ENCODE measurements at places on chromosomes 4 and X. TPM values are rescaled to one million over a fixed set of nuclear protein-coding genes. Genes with fewer than 3 reads are reported as not detected.

GRCh38 chr4:2485956-2486355 lies 17.1 kb downstream of the RNF4 start:
- DNase-seq, result no peak

- no peak for DNase-seq
These were observed 41.1 kb upstream of the CBR4 start for GRCh38 chr4:169050881-169051760.

DNA sequence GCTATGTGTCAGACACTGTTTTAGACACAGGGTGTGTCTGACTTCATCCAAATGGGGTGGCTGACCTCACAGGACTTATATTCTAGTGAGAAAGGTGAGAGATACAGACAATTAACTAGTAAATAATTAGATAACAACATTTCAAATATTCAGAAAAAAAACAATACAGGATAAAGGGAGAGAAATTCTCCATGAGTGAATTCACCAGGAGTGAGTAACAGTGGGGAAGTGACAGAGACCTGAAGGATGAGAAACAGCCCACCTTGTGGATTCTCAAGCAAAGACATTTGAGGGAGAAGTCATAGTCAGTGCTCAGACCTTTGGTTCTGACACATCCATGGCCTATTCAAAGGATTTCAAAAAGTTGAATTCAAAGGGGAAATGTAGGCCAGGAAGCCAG lies 627.9 kb downstream of the IQCM start:
- no peak for DNase-seq

GRCh38 chrX:123773258-123773988 lies 40.6 kb upstream of the THOC2 start:
- peak; percentile 36 for DNase-seq

GRCh38 chr4:152586668-152587067 lies 50.8 kb upstream of the FBXW7 start:
- DNase-seq, result no peak

DNA sequence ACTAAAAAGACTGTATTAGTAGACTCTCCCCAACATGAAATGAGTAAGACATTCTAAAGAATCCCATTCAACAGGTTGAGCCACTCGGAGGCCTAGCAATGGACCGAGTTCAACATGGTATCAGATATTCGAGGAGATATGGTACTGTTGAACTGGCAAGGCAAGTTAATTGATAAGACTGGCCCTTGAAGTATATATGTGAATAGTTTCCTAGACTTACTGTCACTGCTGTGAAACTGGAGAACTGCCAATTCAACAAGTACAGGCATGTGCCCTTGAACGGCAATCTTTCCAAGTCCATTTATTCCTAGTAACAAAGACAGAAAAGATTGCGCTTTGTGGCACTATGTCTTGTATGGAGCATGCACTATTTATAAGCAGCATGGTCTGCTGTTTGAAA lies 24.4 kb downstream of the FAT1 start:
- peak; percentile 37 for DNase-seq

GRCh38 chr4:111605111-111605510 lies 540.1 kb upstream of the FAM241A start:
- DNase-seq, result no peak

DNA sequence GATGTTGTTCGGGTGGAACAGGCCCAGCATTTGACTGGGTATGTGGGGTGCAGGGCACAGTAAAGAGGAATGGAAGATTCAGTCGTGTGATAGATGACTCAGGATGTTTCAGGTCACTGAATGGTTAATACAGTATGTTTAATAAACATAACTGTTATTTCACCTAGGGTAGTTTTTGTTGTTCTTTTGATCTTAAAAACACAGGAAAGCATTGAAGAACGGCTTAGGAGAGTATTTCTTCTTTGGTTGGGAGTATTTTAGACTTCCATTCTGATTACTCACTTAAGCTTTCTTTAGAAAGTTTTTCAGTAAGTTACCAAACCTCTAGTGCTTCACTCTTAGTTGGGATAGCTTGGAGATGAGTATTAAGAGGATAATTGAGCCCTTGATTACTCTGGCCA lies 62.3 kb downstream of the STAG2 start:
- DNase-seq, result peak; percentile 33

- peak; percentile 68 for DNase-seq
These were observed 80.2 kb downstream of the CRMP1 start for GRCh38 chr4:5812506-5813229.

GRCh38 chr4:71206763-71207162 lies 132.1 kb upstream of the SLC4A4 start:
- DNase-seq, result peak; percentile 41

DNA sequence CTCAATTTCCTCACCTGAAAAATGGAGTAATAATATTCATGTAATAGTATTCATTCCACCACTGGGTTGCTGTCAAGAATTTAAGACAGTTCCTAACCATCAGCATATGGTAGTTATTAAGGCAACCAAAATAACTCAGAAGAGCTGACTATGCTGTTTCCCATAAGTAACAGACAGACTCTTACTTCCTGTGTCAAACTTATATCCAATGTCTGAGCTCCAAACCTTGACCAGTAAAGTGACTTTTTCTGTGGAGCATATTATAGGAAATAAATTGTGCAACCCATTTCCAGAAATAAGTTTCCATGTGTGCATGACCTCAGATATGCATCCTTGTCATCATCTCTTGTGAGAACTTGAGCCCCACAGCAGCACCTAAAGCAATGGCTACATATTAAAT lies 78.8 kb downstream of the HADH start:
- no peak for DNase-seq

GRCh38 chrX:41982953-41983352 lies 59.6 kb upstream of the CASK start:
- no peak for DNase-seq

DNA sequence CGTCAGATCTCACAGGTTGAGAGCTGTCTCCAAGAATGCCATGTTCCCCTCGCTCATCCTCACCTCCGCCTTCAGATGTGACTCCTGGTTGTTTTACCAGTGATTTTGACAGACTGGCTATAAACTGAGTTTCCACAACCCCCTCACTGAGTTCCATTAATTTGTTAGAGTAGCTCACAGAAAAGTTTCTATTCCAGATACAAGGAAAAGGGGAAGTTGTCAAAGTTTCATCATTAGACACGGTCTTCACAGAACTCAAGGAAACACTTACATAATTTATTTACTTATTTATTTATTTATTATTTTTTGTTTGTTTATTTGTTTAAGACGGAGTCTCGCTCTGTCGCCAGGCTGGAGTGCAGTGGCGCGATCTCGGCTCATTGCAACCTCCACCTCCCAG lies 55.7 kb upstream of the IQSEC2 start:
- no peak for DNase-seq

- no peak for DNase-seq
These were observed 522.5 kb downstream of the SMARCA1 start for GRCh38 chrX:129000797-129001196.

GRCh38 chr4:144715230-144715629 lies 69.3 kb downstream of the HHIP start:
- no peak for DNase-seq

- DNase-seq, result no peak
These were observed 464.9 kb downstream of the GRXCR1 start for GRCh38 chr4:43357252-43357974.

DNA sequence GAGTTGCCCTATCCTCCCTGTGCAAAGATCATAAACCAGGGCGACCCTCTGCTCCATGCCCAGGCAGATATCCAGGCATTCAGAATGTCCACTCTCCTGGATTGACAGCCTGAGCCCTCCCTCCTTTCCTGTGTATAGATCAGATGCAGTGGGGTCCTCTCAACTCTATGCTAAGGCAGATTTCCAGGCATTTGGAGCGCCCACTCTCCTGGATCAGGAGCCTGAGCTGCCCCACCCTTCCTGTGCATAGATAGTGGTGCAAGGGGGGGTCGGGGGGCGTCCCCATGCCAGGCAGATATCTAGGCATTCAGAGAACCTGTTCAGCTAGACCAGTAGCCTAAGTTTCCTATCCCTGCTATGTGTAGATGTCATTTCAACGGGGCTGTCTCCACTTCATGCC lies 941.1 kb downstream of the PCDH19 start:
- no peak for DNase-seq

DNA sequence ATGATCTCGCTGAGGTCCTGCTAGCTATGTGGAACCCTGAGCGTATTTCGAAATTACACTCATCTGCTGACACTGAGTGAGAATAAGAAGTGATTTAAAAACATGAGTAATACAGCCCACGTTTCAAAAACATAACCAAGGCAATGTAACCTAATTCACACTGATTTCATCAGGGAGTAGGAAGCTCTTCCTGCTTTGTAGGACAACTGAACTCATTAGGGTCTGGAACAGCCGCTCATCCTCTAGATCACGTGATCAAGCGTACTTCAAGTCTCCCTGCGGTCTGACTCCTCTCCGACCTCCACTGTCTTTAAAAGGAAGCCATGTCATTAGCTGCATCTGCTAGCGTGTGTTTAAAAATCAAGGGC lies 138.0 kb downstream of the NSUN7 start:
- peak; percentile 42 for DNase-seq

The FGF5 gene
- total RNA-seq, result 2.5 TPM

The RCHY1 gene
- total RNA-seq, result 74.9 TPM

The NDP gene
- total RNA-seq, result 0.10 TPM

The IQCM gene
- not detected for total RNA-seq

The SPANXC gene
- not detected for total RNA-seq

The EREG gene
- 2.0 TPM for total RNA-seq

The HTR2C gene
- total RNA-seq, result not detected

The SSX4B gene
- total RNA-seq, result not detected

The SMARCA5 gene
- 107 TPM for total RNA-seq

The CLCN4 gene
- 4.2 TPM for total RNA-seq

The ARHGAP6 gene
- 3.1 TPM for total RNA-seq

The MGST2 gene
- 27.0 TPM for total RNA-seq

The NOCT gene
- 25.8 TPM for total RNA-seq

The RIPPLY1 gene
- not detected for total RNA-seq

The ADH1C gene
- not detected for total RNA-seq

The RAB41 gene
- not detected for total RNA-seq

The FSTL5 gene
- 0.05 TPM for total RNA-seq

The ACSL1 gene
- total RNA-seq, result 151 TPM
